ENCODE measurements at places on chromosomes 2 and 18. TPM values are rescaled to one million over a fixed set of nuclear protein-coding genes. Genes with fewer than 3 reads are reported as not detected.

The DSG1 gene
- not detected for total RNA-seq

DNA sequence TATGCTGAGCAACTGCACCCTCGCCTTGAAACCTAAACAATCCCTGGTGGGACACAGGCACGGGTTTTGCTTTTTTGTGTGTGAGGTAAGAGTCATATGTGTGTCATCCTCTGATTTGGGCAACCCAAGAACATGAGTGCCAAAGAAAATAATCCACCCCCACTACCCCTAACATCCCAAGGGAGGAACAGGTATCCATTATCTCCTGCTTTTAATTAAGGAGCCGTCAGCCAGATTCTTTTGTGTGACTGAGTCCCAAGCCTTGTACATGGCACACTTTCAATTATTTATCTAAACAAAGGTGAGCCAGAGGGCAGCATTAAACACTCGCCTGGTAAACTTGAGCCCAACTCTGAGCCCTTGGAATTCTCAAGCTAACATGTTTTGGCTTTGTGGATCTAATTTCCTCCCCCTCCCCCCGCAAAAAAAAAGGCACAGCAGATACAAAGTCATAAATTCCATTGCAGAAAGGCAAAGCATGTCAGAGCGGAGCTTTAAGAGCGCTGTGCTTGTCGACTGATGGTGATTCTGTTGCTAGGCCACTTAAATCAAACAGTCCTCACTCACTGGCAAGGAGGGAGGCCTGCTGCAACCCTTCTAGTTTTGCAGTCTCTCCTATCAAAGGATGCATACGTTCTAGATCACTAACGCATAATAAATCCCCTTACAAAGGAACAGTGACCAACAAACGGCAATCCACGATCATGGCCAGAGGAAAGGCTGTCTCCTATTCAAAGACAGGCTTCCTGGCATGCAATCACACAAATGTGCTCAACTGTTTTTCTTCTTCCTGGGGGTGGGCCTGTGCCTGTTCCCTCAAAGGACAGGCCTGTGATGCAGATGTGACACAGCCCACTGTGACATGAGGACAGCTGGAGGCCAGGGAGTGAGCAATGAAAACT is 143.5 kb upstream of the LMAN1 start:
- no peaks in the 10 kb centered on the region for H3K36me3 ChIP-seq
- no peaks in the 10 kb centered on the region for H3K27me3 ChIP-seq
- H3K4me3 ChIP-seq = no peak overlapping the region
- peaks cover 4% of the 10 kb centered on the region for H3K4me1 ChIP-seq
- H3K27ac ChIP-seq = no peak overlapping the region

DNA sequence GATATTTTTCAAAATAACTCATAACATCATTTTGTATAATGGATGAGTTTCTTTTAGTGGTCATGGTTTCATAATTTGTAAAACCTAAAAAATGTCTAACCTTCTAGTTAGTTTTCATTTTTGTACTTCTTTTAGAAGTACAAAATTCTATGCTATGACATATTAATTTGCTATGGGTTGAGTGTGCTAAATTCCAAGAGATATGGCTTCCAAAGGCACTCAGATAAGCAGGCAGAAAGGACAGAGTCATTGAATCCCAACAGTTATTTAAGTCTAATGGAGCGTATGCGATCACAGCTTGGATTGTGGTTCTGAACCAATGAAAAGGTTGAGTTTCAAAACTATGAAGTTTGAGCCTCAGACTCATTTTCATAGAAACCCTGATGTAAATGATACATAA is 37.0 kb downstream of the GCG start:
- no peak for DNase-seq
- H3K27ac ChIP-seq = no peak overlapping the region

The SERPINB11 gene
- not detected for total RNA-seq

GRCh38 chr2:12658310-12658945 is 58.3 kb upstream of the TRIB2 start:
- no peaks in the 10 kb centered on the region for H3K36me3 ChIP-seq
- no peaks in the 10 kb centered on the region for H3K27me3 ChIP-seq
- DNase-seq = no peak
- peaks cover 4% of the 10 kb centered on the region for H3K4me1 ChIP-seq
- H3K27ac ChIP-seq = peak overlapping the region; percentile 78

DNA sequence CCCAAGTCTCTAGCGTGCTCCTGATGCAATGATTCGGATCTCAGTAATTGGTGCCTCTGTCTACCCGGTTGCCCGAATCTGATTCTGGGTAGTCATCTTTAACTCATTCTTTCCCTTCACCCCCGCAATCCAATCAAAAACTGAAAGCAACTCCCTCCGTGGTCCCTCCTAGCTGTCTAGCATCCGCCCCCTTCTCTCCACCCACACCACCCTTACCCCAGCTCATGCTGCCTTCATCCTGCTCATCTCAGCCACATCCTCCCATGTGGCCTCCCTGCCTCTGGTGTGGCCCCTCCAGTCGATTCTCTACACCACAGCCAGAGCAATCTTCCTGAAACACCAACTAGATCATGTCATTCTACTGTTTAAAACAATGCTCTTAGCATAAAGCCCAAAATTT is 62.3 kb downstream of the TTC32 start:
- no peak overlapping the region for H3K27ac ChIP-seq
- peaks cover 7% of the 10 kb centered on the region for H3K4me1 ChIP-seq
- H3K27me3 ChIP-seq = peaks cover 4% of the 10 kb centered on the region
- no peak overlapping the region for H3K4me3 ChIP-seq
- no peaks in the 10 kb centered on the region for H3K36me3 ChIP-seq

DNA sequence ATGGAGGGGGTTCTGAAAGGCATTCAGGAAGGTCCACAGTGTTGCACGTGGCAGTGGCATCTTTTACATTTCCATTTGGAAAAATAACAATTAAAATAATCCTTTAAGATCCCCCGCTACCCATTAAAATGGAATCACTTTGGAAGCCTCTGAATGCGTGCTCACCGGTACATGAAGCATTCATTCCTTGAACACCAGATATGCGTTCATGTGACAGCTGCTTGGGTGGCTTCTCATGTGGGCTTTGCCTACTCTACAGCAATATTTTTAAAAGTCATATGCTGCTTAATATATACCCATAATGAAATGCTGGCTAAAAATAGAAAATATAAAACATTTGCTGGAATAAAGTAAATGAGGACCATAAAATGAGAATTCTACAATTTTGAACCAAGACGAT is 14.4 kb upstream of the HAAO start:
- H3K27me3 ChIP-seq = no peaks in the 10 kb centered on the region
- no peak for DNase-seq
- H3K4me1 ChIP-seq = peaks cover 17% of the 10 kb centered on the region
- no peak overlapping the region for H3K4me3 ChIP-seq
- H3K27ac ChIP-seq = no peak overlapping the region
- H3K36me3 ChIP-seq = no peaks in the 10 kb centered on the region

The TCF23 gene
- not detected for total RNA-seq

DNA sequence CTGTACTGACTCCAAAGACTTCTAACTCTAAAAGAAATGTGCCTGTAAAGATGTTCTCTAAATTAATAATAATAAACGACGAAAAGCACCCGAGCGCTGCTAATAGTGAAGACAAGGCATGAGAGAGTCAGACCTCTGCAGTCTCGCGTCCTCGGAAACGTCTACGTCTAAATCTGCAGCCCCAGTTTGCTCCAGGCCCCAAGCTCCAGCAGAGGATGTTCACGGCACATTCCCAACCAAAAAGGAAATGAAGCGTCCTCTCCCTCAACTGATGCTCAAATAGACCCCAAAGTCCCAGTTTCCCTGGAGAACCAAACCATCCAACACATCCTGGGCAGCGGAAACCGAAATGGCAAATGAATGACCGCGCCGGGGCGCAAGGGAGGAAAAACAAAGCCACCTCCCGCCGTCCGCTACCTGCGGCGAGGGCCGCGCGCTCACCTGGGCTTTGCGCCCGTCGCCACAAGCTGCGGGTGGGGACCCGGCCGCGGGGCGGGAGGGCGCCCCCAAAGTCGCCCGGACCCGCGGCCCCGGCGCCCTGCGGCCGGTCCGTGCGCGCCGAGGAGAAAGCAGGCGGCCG is 47.1 kb upstream of the CCDC150 start:
- peak; percentile 71 for DNase-seq
- no peaks in the 10 kb centered on the region for H3K4me1 ChIP-seq
- H3K4me3 ChIP-seq = peak overlapping the region; percentile 72
- peak overlapping the region; percentile 51 for H3K27ac ChIP-seq
- H3K27me3 ChIP-seq = no peaks in the 10 kb centered on the region
- H3K36me3 ChIP-seq = no peaks in the 10 kb centered on the region

The RAB12 gene
- 49.6 TPM for total RNA-seq

The MEP1B gene
- total RNA-seq = 1.1 TPM

DNA sequence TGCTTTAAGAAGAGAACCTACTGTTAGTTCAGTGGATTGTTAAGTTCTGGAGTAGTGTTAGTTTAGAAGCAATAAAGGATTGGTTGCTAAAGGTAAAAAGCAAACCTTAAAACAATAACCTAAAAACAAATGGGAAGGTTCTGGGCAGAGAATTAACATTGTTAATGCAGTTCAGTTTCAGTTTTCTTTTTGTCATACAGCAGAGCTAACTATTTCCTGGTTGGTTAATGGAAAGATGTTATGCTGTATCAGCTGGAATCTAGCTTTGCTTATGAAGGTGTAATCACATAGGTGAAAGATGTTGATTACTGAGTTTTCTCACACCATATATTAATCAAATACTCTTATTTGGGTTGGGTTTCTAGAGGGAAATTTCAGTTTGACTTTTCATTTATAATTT is 23.8 kb downstream of the SMAD4 start:
- H3K4me3 ChIP-seq = no peak overlapping the region
- H3K36me3 ChIP-seq = peaks cover 63% of the 10 kb centered on the region
- peak overlapping the region; percentile 59 for H3K27ac ChIP-seq
- H3K4me1 ChIP-seq = peaks cover 35% of the 10 kb centered on the region

DNA sequence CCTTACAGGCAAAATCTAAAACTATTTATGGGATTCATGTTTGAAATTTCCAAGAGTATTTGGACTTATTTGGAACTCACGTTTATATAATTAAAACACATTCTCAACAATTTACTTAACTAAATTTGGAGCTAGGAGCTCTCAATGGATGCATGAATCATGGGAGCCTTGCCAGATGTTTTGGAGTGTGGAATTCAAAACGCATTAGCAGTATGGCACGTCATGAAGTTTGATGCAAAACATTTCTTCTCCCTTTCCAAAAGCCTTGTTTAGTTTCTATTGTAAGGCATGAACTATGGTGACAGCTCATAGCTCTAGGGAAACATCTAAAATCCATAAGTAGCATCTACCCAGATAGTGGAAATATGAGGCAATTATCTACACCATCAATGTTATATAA is 701.6 kb downstream of the SATB2 start:
- H3K4me1 ChIP-seq = no peaks in the 10 kb centered on the region
- H3K4me3 ChIP-seq = no peak overlapping the region
- no peak overlapping the region for H3K27ac ChIP-seq
- DNase-seq = no peak

The POTEI gene
- total RNA-seq = 1.2 TPM

GRCh38 chr2:147101941-147102790 is 742.7 kb upstream of the ACVR2A start:
- no peak for DNase-seq
- H3K36me3 ChIP-seq = no peaks in the 10 kb centered on the region
- H3K4me3 ChIP-seq = no peak overlapping the region

The CTAGE1 gene
- not detected for total RNA-seq

The UCN gene
- total RNA-seq = not detected

GRCh38 chr18:11992096-11992790 is 10.9 kb downstream of the IMPA2 start:
- H3K27me3 ChIP-seq = no peaks in the 10 kb centered on the region
- DNase-seq = no peak
- peaks cover 72% of the 10 kb centered on the region for H3K4me1 ChIP-seq
- no peak overlapping the region for H3K4me3 ChIP-seq
- H3K36me3 ChIP-seq = no peaks in the 10 kb centered on the region

The CACNB4 gene
- total RNA-seq = 0.58 TPM

- no peak for DNase-seq
- H3K4me1 ChIP-seq = no peaks in the 10 kb centered on the region
- no peaks in the 10 kb centered on the region for H3K27me3 ChIP-seq
These were observed 94.8 kb downstream of the FTCDNL1 start for GRCh38 chr2:199756211-199756610.

DNA sequence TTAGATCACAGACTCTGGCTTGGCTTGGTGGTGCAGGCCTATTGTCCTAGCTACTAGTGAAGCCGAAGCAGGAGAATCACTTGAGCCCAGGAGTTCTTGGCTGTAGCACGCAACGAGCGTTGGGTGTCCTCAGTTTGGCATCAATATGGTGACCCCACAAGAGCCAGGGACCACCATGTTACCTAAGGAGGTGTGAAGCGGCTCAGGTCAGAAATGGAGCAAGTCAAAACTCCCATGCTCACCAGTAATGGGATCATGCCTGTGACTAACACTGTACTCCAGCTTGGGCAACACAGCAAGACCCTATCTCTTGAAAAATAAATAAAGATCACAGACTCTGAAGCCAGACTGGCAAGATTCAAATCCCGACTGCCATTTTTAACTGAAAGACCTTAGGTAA is 1.7 kb upstream of the NOL10 start:
- H3K36me3 ChIP-seq = no peaks in the 10 kb centered on the region
- peaks cover 19% of the 10 kb centered on the region for H3K4me1 ChIP-seq
- no peaks in the 10 kb centered on the region for H3K27me3 ChIP-seq
- H3K27ac ChIP-seq = no peak overlapping the region
- H3K4me3 ChIP-seq = no peak overlapping the region

DNA sequence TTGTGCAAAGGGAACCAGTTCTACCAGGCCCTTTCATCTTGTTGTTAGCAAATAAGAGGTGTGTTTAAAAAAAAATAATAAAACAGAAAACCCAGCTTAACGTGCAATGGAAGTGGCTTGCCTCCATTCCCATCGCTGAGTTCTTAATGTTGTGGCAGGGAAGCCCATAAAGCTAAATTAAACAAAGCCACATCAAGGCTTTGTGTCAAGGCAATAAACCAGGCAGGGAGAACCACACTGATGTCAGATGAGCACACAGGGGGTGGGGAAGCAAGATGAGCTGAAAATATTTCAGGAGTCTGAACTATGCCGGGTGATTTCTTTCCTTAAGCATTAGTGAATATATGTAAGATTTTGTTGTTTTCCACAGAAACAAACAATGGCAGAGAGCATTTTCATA is 73.5 kb downstream of the PHLPP1 start:
- DNase-seq = no peak
- no peaks in the 10 kb centered on the region for H3K4me1 ChIP-seq
- no peaks in the 10 kb centered on the region for H3K27me3 ChIP-seq
- H3K27ac ChIP-seq = no peak overlapping the region

DNA sequence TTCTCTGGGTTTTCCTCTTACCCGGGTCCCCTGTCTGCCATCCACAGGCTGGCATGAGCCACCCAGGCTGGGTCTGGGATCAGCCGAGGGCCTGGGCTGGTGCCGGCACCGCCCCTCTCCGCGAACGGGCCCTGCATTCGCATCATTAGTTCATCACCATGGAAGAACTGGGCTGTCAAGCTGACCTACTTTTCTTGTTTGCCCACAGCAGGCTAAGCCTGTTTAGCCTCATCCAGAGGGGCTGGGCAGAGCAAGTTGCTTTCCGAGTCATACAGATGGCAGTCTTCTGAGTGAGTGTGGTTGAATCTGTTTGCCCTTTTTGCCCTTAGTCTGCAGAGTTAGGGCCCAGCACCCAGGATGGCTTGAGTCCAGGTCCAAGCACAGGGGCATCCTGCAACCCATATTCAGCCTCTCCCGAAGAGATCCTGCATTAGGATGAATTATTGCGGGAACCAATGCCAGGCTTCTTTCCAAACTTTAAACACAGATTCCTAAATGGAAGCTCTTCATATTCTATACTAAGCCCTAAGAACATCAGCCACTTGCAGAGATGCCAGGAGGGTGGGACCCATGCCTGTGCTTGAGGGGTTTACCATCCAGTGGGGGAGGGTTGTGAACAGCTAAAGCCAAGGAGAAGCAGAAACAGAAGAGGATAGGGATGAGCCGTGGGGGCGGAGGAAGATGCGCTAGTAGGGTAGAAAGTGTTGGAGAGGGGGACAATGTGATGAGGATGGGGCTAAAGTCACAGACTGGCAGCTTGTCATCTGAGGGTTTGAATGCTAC is 68.0 kb downstream of the NPAS2 start:
- no peak overlapping the region for H3K4me3 ChIP-seq
- peaks cover 45% of the 10 kb centered on the region for H3K4me1 ChIP-seq
- H3K36me3 ChIP-seq = no peaks in the 10 kb centered on the region
- peak; percentile 81 for DNase-seq
- no peak overlapping the region for H3K27ac ChIP-seq
